ENCODE measurements at places on chromosomes 4 and X. TPM values are rescaled to one million over a fixed set of nuclear protein-coding genes. Genes with fewer than 3 reads are reported as not detected.

DNA sequence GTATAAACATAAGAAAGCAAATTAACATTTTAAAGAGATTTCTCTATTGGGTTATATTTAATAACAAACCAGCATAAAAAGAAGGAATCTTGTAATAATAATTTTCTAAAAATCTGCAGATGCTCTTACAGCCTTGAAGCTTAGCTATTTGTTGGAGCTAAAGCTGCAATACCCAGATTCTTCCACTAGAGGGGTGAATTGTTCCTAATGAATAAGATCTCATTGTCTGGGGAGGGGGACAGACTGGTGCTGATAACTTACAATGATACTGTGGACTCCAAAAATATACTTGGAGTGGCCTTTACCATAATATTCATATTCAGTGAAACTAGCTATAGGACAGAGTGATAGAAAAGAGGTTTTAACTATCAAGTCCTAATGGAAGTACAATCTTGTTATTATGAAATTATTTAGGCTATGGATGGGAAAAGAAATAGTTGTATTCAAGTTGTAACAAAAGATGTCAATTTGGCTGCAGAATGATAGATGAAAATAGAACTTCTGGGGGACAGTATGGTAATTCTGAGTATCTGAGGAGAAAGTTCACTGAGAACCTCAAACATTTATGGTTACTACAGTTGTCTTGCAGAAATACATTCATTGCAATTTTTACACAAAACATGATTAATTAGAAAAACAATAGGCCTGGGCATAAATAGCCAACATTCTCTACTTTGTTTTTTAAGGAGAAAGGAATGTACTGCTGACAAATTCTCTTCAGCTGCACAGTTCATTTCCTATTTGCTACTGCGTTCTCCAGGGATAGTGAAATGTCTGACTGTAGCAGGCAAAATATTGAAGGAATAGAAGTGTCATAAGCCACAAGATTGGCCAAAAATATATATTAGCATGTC, 443.3 kb downstream of the GBA3 start:
- DNase-seq = peak; percentile 7

GRCh38 chr4:37742149-37742548, 56.0 kb upstream of the RELL1 start:
- no peak for DNase-seq

GRCh38 chr4:76781698-76782595, 116.0 kb downstream of the SOWAHB start:
- peak; percentile 59 for DNase-seq

- no peak for DNase-seq
Measured at GRCh38 chr4:84875636-84876371, 90.7 kb downstream of the WDFY3 start.

DNA sequence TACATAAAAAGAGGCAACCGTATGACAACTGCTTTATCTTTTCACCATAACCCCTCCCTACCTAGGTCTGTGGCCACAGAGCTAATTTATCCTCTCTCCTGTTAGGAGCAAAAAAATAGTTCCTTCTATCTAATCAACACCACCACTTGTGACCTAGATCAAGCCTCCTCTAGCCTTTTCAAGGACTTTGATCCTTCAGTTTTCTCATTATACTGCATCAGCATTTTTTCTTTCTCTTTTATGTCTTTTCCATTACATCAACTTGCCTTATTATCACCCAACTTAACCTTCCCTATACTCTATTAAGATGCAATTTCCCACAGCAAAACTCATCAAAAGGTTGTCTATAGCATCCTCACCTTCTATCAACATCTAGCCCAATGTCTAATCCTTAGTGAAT, 211.0 kb downstream of the ANKRD50 start:
- no peak for DNase-seq

DNA sequence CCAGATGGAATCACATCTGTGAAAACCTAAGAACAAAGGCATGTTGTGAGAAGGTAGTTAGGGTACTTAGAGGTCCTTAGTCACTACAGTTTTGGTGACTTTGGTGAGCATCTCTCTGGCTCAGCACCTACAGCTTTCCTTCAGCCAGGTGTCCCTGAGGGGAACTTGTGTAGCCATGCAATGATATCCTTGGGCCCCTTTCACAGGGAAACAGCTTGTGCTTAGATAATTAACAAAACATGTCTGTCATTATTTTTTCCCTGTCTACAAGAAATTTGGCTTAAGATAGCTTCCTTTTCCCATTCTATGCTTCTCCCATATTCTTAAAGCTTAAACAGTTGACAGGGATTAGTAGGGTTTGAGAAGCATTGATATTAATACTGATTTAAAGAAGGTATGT, 63.8 kb downstream of the SLC4A4 start:
- no peak for DNase-seq

DNA sequence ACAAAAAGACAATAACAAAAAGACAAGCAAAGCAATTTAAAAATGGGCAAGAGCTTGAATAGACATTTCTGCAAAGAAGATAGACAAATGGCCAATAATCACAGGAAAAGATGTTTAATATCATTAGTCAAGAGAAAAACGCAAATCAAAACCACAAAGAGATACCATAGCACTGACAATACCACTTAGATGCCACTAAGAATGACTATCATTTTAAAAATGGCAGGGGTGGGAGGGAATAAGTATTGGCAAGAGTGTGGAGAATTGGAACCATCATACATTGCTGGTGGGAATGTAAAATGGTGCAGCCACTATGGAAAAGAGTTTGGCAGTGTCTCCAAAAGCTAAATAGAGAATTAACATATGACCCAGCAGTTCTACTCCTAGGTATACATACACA, 15.1 kb upstream of the EXOC1 start:
- DNase-seq = no peak

The ATP8A1 gene
- total RNA-seq = 13.2 TPM

DNA sequence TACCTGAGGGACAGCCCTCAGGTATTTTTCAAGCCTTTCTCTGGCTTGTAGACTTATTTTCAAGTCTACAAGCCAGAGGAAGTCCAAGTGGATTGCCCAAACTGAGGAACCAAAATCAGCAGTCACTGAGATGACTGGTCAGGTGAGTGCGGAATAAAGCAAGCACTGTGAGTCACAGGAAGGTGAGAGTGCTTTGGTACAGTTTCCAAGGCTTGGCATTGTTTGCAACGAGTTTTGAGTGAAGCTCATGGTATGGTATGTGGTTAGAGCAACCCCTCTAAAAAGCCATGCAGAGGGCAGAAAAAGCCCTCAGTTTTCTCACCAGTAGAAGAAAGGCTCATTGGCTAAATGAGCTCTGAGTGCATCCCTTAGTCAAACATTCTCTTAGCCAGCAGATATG, 112.8 kb upstream of the EOLA2 start:
- DNase-seq = no peak

The MAGEB17 gene
- total RNA-seq = not detected

DNA sequence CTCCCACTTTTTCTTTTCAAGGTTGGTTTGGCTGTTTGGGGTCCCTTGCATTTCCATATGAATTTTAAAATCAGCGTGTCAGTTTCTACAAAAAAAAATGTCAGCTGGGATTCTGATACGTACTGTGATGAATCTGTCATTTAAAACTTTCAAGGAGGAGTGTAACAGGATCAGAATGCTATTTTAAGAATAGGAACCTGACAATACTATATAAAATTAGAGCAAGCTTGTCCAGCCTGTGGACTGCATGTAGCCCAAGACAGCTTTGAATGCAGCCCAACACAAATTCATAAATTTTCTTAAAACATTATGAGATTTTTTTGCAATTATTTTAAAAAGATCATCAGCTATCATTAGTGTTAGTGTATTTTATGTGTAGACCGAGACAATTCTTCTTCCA, 56.5 kb downstream of the TMEM164 start:
- DNase-seq = no peak

- no peak for DNase-seq
Measured at GRCh38 chrX:10630320-10630719, 9.9 kb upstream of the MID1 start.

The XAGE1B gene
- not detected for total RNA-seq

DNA sequence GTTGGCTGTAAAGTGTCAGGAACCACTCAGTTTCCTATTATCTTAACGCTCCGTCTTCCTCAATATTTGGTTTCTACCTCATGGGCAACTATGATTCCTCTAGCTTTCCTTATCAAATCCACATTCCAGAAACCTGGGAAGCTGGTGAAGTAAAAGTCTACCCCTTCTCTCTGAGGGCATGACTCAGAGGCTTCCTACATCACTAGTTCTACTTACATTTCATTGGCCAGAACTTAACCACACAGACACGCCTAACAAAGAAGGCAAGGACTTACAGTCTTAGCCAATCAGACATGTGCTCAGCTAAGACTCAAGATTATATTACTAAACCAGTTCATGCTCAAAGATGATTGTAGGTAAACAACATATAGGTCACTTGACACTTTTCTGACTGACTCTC, 30.4 kb downstream of the COX7B2 start:
- DNase-seq = no peak

GRCh38 chr4:179601671-179602070, 2159.4 kb upstream of the AGA start:
- no peak for DNase-seq

DNA sequence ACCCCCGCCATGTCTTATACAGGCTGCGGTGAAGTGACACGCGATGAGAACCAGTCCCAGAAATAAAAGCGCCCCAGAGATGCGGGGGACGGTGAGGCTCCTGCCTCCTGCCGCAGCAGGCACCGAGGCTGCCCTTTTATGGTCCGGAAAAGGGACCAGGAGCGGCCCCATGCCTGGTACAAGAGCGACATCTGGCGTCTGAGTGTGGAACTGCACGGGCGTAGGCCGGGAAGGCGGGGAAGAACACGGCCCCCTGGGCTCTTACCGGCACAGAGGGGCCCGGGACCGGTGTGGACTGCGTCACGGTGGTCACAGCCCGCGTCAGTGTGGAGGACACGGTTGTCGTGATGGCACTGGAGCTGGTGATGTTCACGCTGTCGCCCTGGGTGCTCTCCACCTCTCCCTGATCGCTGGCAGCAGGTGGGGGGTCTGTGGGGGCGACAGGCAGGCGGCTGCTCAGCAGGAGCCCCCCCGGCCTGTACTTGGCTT, 8.9 kb upstream of the RENBP start:
- peak; percentile 29 for DNase-seq

GRCh38 chr4:6093671-6094070, 75.4 kb upstream of the C4orf50 start:
- no peak for DNase-seq

DNA sequence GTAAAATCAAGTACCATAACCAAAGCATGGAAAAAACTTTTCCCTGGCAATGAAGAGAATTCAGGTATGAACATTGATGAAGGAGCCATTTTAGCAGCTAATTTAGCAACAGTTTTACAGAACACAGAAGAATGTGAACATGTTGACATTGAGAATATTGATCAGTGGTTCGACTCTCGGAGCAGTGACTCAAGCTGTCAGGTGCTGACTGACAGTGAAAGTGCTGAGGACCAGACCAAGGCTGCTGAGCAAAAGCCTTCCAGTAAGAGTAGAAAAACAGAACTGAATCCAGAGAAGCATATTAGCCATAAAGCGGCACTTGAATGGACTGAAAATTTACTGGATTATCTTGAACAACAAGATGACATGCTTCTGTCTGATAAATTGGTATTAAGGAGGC, 2.8 kb downstream of the TIGD2 start:
- DNase-seq = no peak

The CHIC1 gene
- 7.7 TPM for total RNA-seq

GRCh38 chr4:168630445-168631187, 133.8 kb downstream of the PALLD start:
- DNase-seq = peak; percentile 37

- no peak for DNase-seq
Measured at GRCh38 chr4:185469580-185470154, 1.9 kb downstream of the CCDC110 start.
